ENCODE measurements at places on chromosomes 2 and 18.
A peak's percentile ranks its signal among the peaks of the same experiment; 100 is the strongest.

- no peak for DNase-seq
These were observed 27.5 kb downstream of the RAMP1 start for GRCh38 chr2:237886685-237887481.

DNA sequence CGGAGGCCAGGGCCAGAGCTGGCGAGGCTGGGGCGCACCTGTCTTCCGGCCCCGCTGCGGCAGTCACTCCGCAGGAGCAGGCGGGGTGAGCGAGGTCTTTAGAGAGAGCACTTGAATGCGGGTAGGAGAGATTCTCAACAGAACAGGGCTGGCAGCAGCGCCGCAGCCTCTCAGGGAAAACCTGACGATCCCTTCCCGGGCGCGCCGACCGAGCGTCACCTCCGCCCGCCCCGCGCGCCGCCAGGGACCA is 526 bp downstream of the PRKRA start:
- peak; percentile 75 for DNase-seq

DNA sequence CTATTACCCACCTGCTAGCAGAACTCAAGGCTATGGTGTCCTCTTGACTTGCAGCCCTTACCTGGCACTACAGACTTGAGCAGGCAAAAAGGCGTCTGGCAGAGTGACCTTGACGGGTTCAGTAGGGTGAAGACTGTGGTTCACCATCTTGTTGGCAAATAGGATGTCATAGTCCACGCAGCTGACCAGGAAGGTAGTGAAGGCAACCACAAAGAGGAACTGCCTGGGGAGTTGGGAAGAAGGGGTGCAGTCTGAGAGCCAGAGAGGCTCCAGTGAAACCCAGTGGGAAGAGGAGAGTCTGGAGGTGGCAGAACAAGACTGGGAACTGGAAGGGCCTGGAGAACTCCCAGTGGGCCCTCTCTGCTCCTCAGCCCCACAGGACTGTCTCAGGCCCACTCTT is 4.1 kb downstream of the ATG9A start:
- no peak for DNase-seq

- no peak for DNase-seq
These were observed 33.0 kb downstream of the TPO start for GRCh38 chr2:1446301-1446700.

GRCh38 chr18:63440219-63440618 is 17.9 kb upstream of the VPS4B start:
- no peak for DNase-seq

DNA sequence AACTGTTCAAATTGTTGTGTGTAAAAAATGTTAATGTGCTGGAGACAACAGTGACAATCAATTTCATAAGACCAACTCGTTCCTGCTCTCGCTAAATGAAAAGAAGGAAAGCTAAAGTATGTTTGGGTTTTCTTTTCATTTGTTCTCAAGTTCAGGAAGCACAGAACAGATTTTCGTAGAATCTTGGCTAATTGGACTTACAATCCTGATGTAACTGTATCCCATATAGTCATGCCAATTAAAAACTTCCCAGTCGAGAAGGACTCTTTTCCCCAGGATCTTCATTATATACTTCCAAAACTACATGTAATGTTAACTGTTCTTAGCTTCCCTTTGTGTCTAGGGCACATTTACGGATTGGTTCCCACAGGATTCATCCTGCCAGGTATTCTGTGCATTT is 135.4 kb upstream of the ITGB6 start:
- DNase-seq, result no peak

DNA sequence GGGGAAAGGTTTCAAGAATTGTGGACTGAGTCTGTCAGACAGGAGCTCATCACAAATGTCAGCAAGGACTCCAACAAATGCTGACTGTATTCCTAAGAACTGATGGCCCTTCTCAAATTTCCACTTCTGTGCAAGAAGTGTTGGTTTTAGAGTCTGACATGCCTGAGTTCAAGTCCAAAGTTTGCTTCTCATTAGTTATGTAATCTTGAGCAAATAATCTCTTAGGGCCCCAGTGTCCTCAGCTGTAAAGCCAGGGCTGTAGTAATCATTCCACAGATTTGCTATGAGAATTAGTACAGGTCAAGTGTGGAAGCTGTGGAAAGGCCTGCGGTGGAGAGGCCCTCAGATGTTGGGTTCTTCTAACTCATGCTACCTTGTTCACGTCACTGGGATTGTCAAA is 23.9 kb downstream of the MEP1B start:
- DNase-seq, result no peak

DNA sequence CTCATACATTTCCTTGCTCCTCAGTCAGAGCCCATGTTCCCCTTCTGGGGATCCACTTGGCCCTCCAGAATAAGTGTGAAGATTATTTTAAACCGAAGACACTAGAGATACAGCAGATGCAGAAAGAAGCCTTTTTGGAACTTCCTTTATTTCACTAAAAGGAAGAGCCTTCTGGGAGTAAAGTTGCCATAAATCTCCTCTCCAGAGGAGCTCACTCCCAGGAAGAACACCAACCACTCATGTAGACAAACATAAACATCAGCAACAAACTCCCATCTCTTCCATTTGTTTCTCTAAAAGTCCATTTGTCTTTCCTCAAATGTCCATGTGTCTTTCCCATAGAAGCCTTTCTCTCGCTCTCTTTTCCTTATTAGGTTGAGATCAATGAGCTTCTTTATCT is 62.4 kb upstream of the MSH6 start:
- no peak for DNase-seq

GRCh38 chr2:56693501-56693900 is 509.7 kb downstream of the CCDC85A start:
- no peak for DNase-seq

- peak; percentile 29 for DNase-seq
These were observed 1.2 kb downstream of the BMPR2 start for GRCh38 chr2:202377207-202377761.

DNA sequence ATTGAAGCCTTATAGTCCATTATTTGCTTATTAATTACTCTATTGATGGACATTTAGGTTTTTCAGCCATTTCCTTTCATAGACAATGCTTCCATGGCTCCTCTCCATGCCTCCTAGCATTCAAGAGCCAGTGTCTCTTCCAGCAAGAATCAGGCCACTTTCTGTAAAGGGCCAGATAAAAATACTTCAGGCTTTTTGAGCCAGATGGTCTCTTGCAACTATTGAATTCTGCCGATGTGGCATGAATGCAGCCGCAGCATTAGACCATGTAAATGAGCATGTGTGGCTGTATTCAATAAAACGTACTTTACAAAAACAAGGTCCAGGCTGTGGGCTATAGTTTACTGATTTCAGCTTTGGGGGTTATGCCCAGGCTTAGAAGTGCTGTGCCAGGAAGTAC is 38.5 kb downstream of the TRAF3IP1 start:
- no peak for DNase-seq

GRCh38 chr2:19690429-19690828 is 211.4 kb downstream of the TTC32 start:
- DNase-seq, result no peak

All from GM20000 (cell line).